ENCODE measurements at places on chromosomes 13 and 19. TPM values are rescaled to one million over a fixed set of nuclear protein-coding genes. Genes with fewer than 3 reads are reported as not detected.

The LILRB1 gene
- not detected for total RNA-seq

The C3 gene
- total RNA-seq, result 93.5 TPM

The CYP2F1 gene
- total RNA-seq, result not detected

The ATP8B3 gene
- total RNA-seq, result 3.3 TPM

The CA11 gene
- 14.5 TPM for total RNA-seq

The ANGPTL8 gene
- total RNA-seq, result not detected

The SPACA4 gene
- not detected for total RNA-seq

The KASH5 gene
- not detected for total RNA-seq

The MED26 gene
- total RNA-seq, result 7.1 TPM

The TMEM59L gene
- 2.2 TPM for total RNA-seq

The LILRA1 gene
- total RNA-seq, result not detected

The ADAMTSL5 gene
- 1.2 TPM for total RNA-seq

The MYPOP gene
- 2.4 TPM for total RNA-seq

The ANGPTL4 gene
- total RNA-seq, result 4.4 TPM

The PSG2 gene
- total RNA-seq, result not detected

The URAD gene
- total RNA-seq, result not detected

The VMAC gene
- 3.2 TPM for total RNA-seq

The RXFP2 gene
- total RNA-seq, result not detected

The ZNF560 gene
- total RNA-seq, result 0.16 TPM

The ZNF154 gene
- 2.3 TPM for total RNA-seq

The SLITRK6 gene
- 0.18 TPM for total RNA-seq

The CEACAM19 gene
- total RNA-seq, result 2.5 TPM

The NLRP5 gene
- total RNA-seq, result not detected

The ATCAY gene
- total RNA-seq, result not detected

The ZNF260 gene
- 9.0 TPM for total RNA-seq

The OR7C1 gene
- total RNA-seq, result not detected

The SLC6A16 gene
- total RNA-seq, result not detected

The ZNF558 gene
- 25.3 TPM for total RNA-seq

The PSG6 gene
- total RNA-seq, result not detected

The PSG5 gene
- total RNA-seq, result 13.6 TPM

The LIM2 gene
- total RNA-seq, result not detected

The LILRA2 gene
- not detected for total RNA-seq

The CBY2 gene
- not detected for total RNA-seq

The NR2F6 gene
- total RNA-seq, result 23.7 TPM

The MED29 gene
- total RNA-seq, result 16.2 TPM

The NALCN gene
- total RNA-seq, result 3.1 TPM

The IQCN gene
- 4.4 TPM for total RNA-seq

The CGB2 gene
- not detected for total RNA-seq

The RAVER1 gene
- total RNA-seq, result 12.0 TPM

The PEAK3 gene
- not detected for total RNA-seq

The MEDAG gene
- total RNA-seq, result 325 TPM

The CNN1 gene
- 2.2 TPM for total RNA-seq

The ZNF829 gene
- total RNA-seq, result 5.2 TPM

The MCEMP1 gene
- not detected for total RNA-seq

The IL17D gene
- 1.6 TPM for total RNA-seq

The ENOX1 gene
- total RNA-seq, result 16.4 TPM

The CCNA1 gene
- total RNA-seq, result 0.09 TPM

The FUT2 gene
- not detected for total RNA-seq

The ASF1B gene
- 1.7 TPM for total RNA-seq

The FAM216B gene
- total RNA-seq, result not detected

The ZNF580 gene
- total RNA-seq, result 6.3 TPM

All from fibroblast of the aortic adventitia (primary cell).